Mucosa of gallbladder (tissue), 1 donor: ENCODE measurements at places on chromosomes 2 and 18. TPM values are rescaled to one million over a fixed set of nuclear protein-coding genes. Genes with fewer than 3 reads are reported as not detected.

The RTKN gene
- 86.4 TPM for total RNA-seq

The PSMA8 gene
- not detected for total RNA-seq

The FEV gene
- not detected for total RNA-seq

The SKOR2 gene
- not detected for total RNA-seq

The TYW5 gene
- 6.5 TPM for total RNA-seq

The TMEM247 gene
- total RNA-seq, result not detected

The IKZF2 gene
- 12.7 TPM for total RNA-seq

The SERPINB5 gene
- total RNA-seq, result 0.14 TPM

DNA sequence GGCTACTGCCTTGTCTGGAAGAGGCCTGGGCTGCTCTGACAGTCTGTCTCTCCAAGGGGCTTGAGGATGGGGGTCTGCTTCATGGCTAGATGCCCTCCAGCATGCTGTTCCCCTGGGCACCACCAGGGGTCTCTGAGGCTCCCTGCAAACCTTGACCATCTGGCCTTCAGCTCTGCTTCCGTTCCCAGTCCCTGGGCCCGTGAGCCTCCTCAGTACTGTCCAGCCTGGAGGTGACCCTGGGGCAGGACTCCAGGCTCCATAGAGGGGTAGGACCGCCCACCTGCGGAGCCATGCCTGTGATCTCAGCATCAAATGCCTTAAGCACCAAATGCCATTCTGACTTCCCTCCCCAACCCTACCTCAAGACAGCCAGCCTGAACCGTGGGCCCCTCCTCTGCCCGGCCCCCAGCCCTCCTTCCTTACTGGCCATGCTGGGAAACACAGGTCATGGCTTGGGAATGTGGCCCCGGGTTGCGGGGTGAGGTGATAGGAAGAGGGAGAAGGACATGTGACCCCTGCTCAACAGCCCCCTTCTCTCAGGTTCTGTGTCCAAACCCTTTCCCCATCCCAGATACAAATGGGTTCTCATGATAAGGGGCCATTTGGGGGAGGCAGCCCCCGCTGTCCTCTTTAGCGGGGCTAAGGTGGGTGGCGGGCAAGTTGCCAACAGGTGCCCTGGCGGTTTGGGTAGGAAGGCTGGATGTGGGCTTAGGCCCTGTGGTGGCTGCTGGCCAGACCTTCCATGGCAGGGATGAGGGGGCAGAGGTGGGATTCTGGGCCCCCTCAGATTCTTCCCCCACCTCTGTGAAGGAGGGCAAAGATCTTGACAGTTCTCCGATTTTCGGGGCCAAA is 25.0 kb downstream of the SPEG start:
- DNase-seq, result peak; percentile 43

DNA sequence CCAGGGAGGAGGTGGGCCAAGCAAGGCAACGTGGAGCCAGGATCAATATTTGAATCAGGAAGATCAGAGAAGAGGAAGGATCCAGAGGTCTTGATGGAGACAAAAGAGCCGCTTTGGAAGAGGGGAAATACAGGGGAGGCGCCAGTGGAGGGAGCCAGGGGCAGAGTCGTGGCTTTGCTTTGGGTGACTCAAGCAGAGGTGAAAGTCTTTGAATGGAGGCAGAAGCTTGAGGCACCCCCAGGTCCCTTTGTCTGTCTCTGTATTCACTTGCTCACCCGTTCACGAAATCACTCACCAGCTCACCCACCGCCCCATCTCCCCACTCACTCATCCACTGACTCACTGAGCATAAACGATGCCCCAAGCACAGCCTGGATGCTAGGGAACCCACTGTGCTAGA is 134.1 kb downstream of the ACOXL start:
- DNase-seq, result no peak

- no peak for DNase-seq
Measured at GRCh38 chr18:46458472-46458871, 198.5 kb downstream of the LOXHD1 start.

GRCh38 chr2:66803726-66804125 is 368.8 kb downstream of the MEIS1 start:
- no peak for DNase-seq

DNA sequence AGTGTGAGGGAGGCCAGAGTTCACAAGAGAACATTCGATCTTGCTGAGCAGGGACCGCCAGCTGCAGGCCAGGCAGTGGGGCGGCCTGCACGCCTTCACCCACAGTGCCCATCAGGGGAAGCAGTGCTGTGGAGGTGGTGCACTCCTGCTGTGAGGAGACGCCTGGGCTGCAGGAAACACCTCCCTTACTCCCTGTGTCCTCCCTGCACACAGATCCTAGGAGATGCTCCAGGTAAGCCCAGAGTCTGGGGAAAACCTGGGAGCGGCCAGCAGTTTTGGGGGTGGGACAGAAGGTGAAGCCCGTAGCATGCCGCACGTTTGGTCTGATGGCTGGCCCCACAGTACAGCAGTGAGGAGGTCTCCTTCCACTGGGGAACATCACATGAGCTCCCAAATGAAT is 180.8 kb upstream of the RAB6C start:
- DNase-seq, result no peak

- no peak for DNase-seq
Measured at GRCh38 chr18:32371384-32371783, 99.3 kb downstream of the GAREM1 start.

DNA sequence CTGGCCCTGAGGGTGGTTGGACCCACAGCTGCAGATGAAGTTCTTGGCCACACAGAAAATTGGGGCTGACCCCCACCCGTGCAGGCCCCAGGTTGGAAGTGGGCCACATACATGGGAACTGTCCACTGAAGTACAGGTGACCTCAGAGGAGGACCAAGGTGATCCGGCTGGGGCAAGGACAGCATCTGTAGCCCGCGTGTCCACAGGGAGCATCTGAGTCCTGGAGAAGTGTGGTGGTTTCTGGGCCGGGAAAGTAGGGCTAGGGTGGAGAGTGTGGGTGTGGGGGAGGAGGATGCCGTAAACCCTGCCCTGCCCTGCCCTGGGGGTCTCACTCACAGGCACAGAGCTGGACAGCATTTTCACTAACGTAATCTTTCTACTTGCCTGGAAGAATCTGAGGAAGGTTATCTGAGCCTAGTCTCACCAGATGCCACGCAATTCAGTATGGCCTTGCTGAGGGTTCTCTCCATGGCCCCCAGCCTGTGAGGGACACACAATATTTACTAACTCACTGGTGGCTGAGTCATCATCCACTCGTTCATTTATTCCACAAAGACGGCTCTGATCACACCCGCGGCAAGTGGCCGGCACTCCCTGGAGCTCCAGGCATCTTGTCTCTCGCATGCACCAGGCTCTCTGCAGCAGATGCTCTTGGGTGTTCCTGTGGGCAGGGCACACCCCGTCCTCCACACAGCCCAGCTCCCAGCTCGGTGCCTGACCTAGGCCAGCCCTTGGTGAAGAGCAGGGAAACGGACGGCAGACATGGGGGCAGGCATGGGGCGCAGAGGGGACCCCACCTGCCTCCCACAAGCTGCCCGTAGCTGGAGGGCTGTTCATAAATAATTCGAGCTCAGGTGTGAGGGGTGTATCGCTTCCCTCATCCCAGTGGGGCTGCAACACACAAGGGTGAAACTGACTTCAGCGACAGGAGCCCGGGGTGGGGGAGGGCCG is 51.2 kb downstream of the INHBB start:
- no peak for DNase-seq

- DNase-seq, result no peak
Measured at GRCh38 chr2:182912518-182912915, 46.1 kb upstream of the FRZB start.

GRCh38 chr2:121699421-121700333 is 37.0 kb downstream of the NIFK start:
- DNase-seq, result peak; percentile 81

DNA sequence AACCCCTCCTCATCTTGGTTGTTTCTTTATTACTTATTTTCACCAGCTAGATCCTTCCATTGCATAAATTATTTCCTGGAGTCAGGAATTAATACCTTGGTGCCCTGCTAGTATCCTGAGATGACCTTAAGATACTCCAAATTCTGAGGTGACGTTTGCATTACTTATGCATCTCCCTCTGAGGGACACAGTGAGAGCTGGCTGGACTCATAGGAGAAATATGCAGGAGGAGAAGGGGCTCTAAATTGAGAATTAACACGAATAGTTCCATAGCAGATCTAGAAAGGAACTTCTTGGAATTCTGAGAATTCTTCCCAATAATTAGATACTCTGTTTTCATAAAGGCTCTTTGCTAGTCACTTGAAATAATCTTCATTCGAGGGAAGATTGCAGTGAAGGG is 310.6 kb upstream of the ZEB2 start:
- no peak for DNase-seq

- DNase-seq, result no peak
Measured at GRCh38 chr2:72291059-72291458, 143.4 kb upstream of the CYP26B1 start.

DNA sequence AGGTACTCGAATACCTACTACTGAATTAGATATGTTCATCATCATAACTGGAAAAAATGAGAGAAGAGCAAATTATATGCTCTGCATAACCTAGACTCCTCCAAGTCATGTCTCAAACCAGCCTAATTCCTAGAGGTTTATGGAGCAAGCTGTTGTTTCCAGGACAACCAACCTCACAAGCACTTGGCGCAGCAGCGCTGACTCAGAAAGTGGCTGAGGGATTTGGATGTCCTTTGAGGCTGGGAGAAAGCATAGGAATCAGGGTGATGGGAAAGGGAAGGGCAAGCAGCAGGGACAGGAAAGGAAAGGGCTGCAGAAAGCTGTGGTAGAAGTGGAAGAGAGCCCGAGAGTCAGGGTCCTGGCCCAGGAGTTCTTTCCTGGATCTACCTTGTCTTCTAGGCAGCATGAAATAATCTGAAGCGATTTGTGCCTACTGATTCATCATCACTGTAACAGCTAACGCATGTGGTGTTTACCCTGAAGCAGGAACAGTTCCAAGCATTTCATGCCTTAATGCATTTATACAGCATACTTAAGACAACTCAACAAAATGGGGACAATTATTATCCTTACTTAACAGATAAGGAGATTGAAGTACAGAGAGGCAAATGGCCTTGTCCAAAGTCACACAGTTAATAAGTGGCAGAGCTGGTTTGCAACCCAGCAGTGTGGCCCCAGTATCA is 3.7 kb downstream of the PLEK start:
- DNase-seq, result no peak

GRCh38 chr2:110219496-110220189 is 7.3 kb upstream of the MTLN start:
- DNase-seq, result no peak

GRCh38 chr2:208062113-208062512 is 36.8 kb upstream of the PLEKHM3 start:
- no peak for DNase-seq

DNA sequence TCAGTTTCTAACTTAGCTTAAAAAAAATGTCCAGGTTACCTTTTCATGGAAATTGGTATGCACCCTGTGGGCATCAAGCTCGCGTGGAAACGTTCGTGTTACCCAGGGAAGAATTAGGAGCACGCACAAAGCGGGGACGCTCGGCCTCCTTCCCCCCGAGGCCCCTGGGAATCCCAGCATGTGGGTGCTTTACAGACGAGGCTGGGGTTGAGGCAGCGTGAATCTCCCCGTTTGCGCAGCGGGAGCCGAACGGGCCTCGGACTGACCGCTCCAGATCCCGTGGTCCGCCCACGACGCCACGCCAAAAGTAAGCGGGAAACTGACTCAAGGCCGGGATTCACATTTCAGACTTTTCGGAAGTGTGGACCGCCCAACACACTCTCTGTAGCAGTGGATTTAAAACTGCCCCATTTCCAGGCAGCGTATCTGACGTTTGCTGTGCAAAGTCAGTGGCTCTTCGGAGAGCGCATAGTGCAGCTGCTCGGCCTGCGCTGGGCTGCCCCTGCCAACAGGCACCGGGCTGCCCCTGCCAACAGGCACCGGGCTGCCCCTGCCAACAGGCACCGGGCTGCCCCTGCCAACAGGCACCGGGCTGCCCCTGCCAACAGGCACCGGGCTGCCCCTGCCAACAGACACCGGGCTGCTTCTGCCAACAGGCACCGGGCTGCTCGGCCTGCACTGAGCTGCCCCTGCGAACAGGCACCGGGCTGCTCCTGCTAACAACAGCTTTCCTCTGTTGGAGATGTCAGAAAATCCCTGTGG is 49.7 kb downstream of the SH3YL1 start:
- DNase-seq, result no peak

DNA sequence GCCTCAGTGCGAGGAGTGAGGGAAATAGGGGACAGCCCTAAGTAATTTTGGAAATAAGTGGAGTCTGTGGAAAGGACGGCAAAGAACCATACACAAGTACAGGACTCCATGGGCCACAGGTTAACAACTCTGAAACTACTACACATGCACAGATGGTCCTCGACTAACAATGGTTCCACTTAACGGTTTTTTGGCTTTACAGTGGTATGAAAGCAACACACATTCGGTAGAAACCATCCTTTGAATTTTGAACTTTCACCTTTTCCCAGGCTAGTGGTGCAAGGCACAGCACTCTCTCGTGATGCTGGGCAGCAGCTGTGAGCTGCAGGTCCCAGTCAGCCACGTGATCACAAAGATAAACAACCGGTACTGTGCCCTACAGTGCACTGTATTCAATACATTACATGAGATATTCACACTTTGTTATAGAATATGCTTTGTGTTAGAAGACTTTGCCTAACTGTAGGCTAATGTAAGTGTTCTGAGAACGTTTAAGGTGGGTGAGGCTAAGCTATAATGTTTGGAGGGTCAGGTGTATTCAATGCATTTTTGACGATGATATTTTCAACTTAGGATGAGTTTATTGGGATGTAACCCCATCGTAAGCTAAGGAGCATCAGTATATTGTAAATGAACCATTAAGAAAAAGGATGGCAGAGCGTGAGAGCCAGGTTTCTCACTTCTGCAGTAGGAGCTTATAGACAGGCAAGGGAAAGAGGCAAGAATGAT is 44.6 kb downstream of the TBC1D8 start:
- DNase-seq, result peak; percentile 77

- peak; percentile 34 for DNase-seq
Measured at GRCh38 chr2:41836948-41837347, 210.9 kb upstream of the PKDCC start.

DNA sequence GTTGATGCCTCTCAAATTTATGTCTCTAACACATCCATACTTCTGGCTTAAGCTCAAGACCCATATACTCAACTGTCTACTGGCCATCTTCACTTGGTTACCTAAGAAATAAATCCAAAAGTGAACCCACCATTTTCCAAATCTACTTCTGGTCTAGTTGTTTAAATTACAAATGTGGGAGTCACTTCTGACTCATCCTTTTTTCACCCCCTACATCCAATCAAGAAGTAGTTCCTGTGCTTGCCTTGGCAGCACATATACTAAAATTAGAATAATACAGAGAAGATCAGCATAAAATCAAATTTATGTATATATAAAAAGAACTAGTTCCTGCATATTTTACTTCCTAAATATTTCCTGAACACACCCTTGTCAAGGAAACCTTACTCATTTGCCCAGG is 53.6 kb downstream of the STRN start:
- DNase-seq, result no peak

DNA sequence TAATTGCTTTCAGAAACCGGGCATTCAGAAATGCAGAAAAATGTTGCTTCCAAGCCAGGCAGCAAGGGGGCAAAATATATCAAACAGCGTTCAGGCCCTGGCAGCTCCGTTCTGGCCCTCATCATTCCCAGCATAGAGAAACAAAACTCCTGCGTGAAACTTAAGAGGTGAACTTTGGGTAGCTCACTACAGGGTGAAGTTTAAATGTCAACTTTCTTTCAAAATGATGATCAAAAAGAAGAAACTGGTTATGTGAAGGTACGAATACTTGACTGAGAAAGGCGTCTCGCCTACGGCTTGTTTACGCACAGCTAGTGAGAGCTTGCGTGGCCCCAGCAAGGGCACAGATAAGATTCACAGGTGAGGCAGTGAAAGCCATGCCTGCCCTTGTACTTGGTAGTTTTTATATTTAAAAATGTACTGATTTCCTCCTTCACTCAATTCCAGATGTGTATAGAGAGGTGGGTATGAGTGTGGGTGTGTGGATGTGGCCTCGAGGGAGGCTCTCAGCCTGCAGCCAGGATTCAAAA is 127.5 kb downstream of the NFATC1 start:
- no peak for DNase-seq

GRCh38 chr18:10895976-10896375 is 253.4 kb downstream of the PIEZO2 start:
- no peak for DNase-seq
